ENCODE measurements at places on chromosomes 2 and 18.

DNA sequence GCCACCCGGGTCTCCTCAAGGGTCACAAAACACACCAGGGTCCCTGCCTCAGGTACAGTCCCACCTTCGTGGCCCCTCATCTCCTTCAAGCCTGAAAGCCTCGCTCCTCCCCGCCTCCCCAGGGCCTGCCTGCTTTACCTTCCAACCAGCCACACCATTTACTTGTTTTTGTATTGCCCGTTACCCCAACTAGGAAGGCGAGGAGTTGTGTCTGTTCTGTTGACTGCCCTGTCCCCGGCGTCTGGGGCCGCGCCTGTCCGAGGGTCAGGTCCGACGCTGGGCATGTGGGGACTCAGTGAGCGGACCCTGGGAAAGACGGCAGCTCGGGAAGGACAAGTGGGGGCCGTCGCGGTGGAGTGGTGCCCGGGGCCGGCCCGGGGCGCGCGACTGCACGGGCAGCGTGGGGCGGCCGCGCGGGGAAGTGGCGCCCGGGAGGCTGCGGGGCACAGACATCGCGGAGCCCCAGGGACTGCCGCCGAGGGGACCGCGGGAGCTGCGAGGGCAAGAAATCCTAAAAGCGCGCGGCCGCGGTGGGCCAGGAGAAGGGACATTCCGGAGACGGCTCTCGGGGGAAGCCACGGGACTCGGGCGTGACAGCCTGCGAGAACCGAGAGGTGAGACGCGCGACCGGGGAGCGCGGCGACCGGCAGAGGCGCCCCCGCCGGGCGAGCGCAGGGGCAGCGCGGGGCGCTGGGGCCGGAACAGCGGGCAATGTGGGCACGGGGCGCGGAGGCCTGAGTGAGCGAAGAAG lies 797 bp upstream of the GRHL1 start:
- peak; percentile 53 for DNase-seq

DNA sequence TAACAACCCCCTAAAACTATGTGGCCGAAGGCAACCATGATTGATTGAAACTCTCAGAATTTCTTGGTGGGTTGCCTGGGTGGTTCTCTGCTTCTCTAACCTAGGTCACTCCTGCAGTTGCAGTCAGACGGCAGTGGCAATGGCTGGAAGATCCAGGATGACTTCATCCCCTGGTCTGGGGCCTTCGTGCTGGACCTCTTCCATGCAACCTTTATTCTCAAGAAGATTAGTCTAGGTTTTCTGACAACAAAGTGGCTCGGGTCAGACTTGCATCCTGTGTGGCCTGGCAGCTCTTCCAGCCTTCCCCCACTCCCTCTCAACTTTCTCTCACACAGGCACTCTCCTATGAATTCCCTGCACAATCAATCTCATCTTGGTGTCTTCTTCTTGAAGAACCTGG lies 76.4 kb downstream of the METTL4 start:
- no peak for DNase-seq

- DNase-seq, result no peak
Observed at GRCh38 chr2:208042041-208042440, 16.7 kb upstream of the PLEKHM3 start.

GRCh38 chr18:62545098-62545497 lies 22.3 kb downstream of the ZCCHC2 start:
- DNase-seq, result no peak

DNA sequence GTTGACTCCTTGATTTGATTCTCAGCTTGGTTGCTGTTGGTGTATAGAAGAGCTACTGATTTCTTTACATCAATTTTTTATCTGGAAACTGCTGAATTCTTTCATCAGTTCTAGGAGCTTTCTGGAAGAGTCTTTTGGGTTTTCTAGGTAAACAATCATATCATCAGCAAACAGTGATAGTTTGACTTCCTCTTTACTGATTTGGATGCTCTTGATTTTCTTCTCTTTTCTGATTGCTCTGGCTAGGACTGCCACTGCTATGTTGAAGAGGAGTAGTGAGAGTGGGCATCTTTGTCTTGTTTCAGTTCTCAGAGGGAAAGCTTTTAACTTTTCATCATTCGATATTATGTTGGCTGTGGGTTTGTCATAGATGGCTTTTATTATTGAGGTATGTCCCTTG lies 140.5 kb downstream of the ZNF236 start:
- no peak for DNase-seq

- no peak for DNase-seq
Observed at GRCh38 chr18:22108674-22109073, 60.7 kb upstream of the GATA6 start.

DNA sequence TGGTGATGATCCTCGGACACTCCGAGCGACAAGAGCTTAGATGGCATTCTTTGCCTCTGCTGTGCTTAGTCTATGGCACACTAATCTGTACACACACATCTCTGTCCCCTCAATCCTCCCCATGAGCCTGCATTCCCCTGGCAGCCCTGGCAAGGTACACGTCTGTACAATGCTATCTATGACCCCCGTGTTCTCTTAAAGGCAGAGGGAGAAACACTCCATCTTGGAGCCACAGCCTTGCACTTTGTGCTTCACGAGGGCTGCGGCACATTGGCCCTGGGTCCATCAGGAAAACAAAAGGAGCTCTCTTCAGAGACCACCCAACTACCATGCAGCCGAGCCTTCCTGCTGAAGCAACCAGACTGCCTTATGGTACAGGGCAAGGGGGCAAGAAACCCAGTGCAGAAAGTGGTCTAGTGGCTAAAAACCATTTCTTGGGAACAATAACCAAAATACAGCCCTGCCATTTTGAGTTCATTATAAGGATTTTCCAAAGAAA lies 42.5 kb downstream of the STEAP3 start:
- DNase-seq, result no peak

DNA sequence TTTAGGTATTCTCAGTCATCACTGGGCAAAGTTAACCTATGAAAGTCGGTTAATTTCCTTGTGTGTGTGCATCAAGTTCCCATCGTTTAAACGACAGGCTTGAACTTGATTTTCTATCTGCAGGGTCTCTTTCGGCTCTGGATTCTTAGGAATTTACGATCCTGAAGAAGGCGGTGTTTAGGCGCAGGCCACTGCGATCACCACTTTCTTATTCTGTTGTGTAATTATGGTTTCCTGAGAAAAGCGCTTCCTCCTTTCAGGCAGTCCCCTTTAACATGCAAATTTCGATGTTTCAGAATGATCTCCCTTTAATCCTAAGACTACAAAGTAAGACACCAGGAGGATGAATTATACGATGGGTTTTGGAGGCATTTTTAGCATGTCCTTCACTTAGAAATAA lies 27.9 kb upstream of the MBP start:
- no peak for DNase-seq

GRCh38 chr2:85353876-85354285 lies 447 bp downstream of the RETSAT start:
- DNase-seq, result peak; percentile 32

GRCh38 chr2:86593266-86593665 lies 30.0 kb upstream of the CHMP3 start:
- DNase-seq, result no peak

GRCh38 chr2:176639671-176640070 lies 370.4 kb downstream of the MTX2 start:
- no peak for DNase-seq

DNA sequence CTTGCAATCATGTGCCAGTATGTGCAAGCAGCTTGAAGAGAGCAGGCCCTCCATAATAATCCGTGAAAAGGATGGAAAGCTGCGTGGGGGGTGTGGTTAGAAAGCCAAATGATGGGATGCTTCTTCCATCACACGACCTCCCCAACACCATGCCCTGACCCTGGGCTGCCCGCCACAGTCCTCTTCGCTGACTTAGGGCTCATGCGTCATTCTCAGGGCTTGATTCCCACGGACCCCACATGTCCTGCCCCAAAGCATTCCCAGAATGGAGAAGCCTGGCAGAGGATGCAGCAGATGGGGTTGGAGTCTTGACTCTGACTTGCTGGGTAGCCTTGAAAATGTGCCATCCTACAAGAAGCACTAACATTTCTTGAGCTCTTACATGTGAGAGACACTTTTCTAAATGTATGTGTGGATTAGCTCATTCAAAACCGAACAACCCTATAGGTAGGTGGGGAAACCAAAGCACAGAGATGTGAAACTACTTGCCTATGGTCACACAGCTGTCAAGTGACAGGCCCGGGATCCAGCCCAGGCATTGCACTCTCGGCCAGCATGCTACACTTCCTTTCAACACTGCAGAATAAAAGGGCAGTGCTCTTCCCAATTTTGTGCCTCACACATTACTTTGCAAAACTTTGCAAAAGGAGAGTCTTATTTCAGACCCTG lies 3.7 kb downstream of the TNS1 start:
- DNase-seq, result no peak

GRCh38 chr2:99340669-99341236 lies 3.6 kb downstream of the EIF5B start:
- DNase-seq, result no peak

DNA sequence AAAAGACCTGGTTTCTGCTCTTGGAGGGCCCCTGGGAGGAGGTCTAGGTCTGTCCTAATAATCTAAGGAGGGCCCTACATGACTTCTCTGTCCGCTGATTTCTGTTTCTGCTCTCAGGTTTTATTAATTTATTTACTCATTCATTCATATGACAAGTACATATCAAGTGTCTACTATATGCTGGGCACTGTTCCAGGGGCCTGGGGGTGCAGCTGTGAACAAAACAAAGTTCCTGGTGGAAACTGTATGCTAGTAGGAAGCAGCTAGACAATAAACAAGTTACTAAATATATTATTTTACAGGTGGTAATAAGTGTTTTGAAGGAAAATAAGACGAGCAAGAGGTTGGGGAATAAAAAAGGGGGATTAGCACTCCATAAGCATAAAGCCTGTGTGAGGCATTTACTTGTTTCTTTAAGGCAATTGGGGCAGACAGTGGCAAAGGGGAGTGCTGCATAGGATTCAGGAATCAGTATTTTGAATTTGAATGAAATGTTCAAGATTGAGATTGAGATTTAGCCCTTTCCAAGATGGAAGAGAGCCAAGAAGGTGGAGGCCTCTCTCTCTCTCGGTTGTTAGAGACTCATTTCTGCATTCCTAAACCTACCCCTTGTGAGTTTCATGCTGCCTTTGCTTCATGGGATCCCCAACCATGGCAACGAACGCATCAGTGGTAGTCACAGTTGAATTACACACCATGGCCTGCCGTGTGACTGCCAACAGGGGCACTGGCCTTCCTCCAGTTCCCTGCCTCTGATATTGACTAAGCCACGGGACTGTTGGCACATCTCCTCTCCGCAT lies 28.3 kb downstream of the DRC1 start:
- DNase-seq, result no peak

DNA sequence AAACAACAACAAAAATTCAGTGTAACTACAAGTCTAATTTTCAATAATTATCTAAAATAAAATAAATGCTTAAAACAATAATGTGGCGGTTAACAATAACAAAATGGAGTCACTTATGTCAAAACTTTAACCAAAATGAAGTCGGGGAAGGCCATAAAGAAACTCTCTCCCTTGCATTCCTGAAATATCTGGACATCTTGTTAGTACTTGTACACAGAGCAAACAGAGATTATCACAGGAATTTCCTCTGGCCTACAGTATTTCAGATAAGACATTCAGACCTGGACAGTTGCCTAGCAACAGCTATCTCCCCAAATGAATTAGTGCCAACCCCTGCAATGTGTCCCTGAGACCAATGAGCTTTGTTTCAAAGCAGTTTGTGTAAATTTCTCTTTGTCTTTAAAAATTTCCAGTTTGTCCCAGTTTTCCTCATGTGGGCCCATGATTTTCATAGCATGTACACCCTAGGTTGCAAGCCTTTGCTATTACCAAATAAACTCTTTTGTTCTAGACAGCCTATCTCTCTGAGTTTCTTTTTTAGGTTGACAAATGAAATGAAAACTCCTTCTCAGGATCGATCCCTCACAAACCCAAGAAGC lies 68.6 kb downstream of the EXOC6B start:
- DNase-seq, result no peak

GRCh38 chr2:231483398-231484329 lies 19.4 kb upstream of the NCL start:
- peak; percentile 56 for DNase-seq

GRCh38 chr2:165648801-165649200 lies 145.2 kb downstream of the GALNT3 start:
- no peak for DNase-seq

DNA sequence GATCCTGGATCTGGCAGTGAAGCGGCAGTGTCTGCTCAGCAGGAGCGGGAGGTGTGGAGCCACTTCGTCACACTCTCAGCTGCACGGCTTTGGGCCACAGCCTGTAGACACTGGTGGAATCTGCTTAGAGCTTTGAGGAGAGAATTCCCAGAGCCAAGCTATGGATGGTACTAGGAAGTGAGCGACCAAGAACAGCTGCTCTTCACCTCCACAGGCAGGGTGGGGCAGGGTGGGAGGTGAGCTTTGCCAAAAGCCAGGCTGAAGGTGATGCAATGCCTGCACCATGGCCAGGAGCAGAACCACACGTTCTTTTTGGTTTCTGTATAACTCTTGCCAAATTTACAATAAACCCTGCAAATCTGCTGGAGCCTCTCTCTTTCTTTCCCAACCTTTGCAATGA lies 226.1 kb downstream of the ANKRD30B start:
- no peak for DNase-seq

Data from stimulated activated CD4-positive, alpha-beta T cell treated with anti-CD3 and anti-CD28 coated beads, Interleukin-15, amount 100 ng/mL, for 24 hours (primary cell).